Sigmoid colon (tissue), 7 donors: ENCODE measurements at places on chromosomes 2 and 18. TPM values are rescaled to one million over a fixed set of nuclear protein-coding genes. Genes with fewer than 3 reads are reported as not detected.

The MATN3 gene
- 0.54 TPM for total RNA-seq

The ACMSD gene
- total RNA-seq = not detected

GRCh38 chr2:218001629-218002028 is 1.2 kb downstream of the TNS1 start:
- DNase-seq = no peak

- DNase-seq = no peak
Measured at GRCh38 chr18:32624182-32624723, 148.6 kb downstream of the KLHL14 start.

GRCh38 chr18:6743999-6744398 is 14.5 kb downstream of the ARHGAP28 start:
- no peak for DNase-seq

DNA sequence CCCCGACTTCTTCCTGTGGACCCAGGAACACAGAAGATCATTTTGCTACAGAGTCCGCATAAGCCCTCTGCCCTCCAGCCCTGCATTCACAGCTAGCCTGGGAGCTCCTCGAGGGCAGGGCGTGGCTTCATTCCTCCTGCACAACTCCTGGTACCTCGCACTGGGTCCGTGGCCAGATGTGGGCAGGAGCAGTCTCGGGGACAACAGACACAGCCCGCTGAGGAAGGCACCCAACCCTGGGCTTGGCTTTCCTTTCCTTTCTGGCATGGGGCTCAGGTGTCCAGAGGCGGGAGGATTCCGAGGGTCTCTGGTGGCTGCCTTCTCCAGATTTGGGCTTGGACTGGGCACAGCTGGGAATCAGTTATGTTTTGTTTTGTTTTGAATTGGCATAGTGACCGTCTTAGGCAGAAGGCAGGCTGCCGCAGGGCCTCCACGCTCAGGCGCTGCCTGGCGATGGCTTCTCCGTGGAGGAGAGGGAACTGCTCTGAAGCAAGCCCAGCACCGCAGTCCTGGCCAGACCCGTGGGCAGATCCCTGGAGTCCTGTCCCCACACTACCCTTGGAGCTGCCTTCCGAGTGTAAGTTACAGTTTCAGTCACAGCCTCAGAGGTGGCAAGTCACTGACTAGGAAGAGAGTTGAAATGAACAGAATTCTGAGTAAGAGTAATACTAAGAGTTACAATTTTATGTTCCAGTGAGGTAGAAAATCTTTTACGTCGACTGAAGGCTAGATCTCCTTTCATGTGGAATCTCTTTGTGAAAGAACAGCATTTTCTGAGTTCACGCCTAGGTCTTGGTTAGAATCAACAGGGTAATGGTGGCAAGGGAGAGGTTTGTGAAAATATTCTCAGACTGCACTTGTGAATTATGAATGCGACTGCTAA is 47.9 kb downstream of the LDLRAD4 start:
- DNase-seq = no peak

GRCh38 chr2:114011713-114012112 is 121.8 kb downstream of the ACTR3 start:
- no peak for DNase-seq
